Urinary bladder (tissue), 4 donors: ENCODE measurements at places on chromosomes 6 and 20. TPM values are rescaled to one million over a fixed set of nuclear protein-coding genes. Genes with fewer than 3 reads are reported as not detected.

GRCh38 chr20:46010491-46011391, 2.0 kb downstream of the MMP9 start:
- DNase-seq: no peak

DNA sequence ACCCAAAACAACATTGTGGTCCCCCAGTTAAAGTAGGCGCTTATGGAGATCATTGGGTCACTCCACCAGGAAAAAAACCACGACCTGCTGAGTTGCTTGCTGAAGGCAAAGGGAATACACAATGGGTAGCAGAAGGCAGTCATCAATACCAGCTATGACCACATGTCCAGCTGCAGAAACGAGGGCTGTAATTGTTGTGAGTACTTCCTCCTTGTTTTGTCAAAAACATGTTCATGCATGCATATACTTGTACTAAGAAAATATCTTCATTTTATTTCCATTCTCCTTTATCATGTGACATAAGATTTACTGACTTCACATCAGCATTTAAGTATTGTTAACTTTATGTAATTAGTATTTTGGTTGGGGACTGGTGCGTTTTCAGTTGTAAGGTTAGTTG, 16.9 kb downstream of the SERINC1 start:
- no peak for DNase-seq

- DNase-seq: no peak
Observed at GRCh38 chr20:17708675-17709360, 9.1 kb downstream of the BANF2 start.

- DNase-seq: no peak
Observed at GRCh38 chr20:45052698-45053429, 48.1 kb downstream of the KCNS1 start.

DNA sequence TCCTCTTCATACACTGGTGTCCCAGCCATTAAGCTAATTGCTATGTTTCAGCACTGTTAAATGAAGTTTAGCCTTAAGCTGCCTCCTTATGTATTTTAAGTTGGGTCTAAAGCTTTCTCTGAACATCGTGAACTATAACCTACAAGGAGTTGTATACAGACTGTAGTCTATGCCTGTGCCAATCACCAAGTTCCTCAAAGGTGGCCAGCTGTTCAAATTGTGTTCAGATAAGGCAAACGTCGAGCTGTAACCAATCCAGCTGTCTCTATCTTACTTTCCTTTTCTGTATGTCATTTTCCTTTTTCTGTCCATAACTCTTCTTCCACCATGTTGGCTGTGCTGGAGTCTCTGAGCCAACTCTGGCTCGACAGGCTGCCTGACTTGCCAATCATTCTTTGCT, 199.6 kb downstream of the OGFRL1 start:
- DNase-seq: no peak

- no peak for DNase-seq
Observed at GRCh38 chr6:34338811-34339210, 53.7 kb downstream of the NUDT3 start.

GRCh38 chr6:106116125-106116832, 30.1 kb downstream of the PRDM1 start:
- DNase-seq: no peak

DNA sequence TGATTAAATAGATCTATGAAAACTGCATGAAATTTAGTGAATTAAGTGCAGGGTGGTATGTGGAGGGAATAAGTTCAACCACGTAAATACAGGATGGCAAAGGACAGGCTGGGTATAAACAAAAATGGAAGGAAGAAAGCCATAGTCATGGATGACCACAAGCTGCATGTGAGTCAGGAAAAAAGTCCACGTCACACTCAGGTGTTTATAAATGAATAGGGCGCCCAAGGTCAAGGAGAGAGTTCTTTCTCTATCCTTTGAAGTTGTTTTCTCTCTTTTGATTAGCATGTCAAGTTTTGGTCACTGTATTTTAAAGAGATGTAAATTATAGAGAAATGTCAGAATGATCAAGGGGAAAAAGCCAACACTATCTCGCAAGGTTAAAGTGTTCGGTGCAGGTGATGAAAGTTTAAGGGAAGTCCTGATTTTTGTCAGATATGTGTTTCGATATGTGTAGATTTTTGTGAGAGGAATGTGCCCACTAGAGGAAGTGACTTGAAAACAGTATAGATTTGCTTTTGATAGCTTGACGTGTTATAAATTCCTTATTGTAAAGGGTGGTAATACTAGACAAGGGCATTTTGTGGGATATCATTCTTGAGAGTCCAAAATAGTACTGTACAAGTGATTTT, 58.7 kb downstream of the MAP3K4 start:
- no peak for DNase-seq

DNA sequence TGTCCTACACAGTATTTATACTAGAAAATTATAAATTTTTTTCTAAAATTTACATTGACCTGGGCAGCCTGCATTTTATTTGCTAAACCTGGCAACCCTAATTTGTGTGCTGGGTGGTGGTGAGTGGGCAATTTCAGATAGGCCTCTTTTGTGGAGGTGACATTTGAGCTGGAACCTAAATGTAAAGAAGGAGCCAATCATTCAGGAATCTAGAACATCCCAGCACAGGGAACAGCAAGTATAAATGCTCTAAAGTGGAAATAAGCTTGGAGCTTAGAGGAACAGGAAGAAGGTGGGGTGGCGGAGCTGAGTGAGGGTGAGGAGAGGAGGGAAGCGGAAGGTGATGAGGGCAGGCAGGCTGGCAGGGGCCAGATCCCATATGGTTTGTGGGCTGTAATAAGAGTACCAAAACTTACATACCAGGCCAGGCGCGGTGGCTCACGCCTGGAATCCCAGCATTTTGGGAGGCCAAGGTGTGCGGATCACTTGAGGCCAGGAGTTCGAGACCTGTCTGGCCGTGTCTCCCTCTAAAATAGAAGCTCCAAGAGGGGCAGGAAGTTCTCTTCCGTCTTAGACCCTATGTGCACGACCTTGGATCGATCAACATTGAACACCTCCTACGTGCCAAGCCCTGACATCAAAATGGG, 549 bp upstream of the CSE1L start:
- DNase-seq: no peak

- DNase-seq: no peak
Observed at GRCh38 chr6:34094474-34095135, 51.3 kb downstream of the GRM4 start.

DNA sequence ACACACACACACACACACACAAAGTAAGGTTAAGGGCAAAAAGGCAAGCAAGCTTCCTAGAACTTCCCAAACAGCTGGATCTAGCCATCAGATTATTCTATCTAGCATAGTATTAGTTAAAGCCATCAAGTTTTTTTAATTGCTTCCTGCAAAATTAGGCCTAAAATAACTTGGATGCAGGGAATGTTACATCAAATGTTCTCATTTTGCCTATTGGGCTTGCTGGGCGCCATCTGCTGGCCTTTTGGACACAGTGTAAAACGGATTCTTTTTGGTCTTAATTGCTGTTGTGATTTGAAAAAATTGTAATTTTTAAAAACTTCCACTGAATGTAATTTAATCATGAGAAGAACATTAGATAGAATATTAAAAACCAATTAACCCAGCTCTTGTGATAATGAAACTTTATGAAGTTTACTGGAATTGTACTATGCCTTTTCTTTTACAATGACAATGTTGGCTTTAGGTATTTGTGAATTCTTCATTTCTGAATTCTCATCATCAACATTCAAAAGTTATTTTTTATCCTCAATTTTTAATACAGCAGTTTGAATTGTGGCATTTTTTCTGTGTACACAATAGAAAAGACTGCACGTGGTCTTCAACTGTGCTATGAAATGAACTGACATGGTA, 6.8 kb downstream of the MKKS start:
- peak; percentile 45 for DNase-seq

DNA sequence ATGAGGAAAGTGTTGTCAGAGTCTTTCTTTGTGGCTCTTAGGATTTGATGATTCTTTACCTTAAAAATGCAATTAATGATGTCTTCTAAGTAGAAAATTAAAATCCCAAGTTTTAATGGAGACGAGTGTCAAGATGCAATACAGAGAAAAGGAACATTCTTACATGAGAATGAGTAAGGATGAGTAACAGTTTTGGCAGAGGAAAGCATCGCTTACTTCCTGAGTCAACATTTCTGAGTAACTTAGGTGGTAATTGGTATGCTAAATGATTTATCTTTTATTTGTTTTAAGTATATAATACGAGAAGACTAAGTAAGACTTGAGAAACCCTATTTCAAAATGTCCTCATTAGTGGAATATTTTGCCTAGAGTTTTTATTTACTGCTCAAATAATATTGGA, 101.3 kb downstream of the RTN4IP1 start:
- no peak for DNase-seq

GRCh38 chr6:127383988-127384387, 40.6 kb upstream of the ECHDC1 start:
- no peak for DNase-seq

The PGC gene
- polyA plus RNA-seq: not detected

The VIP gene
- 13.3 TPM for polyA plus RNA-seq

The BMP7 gene
- polyA plus RNA-seq: 8.5 TPM

The RIPPLY2 gene
- 2.5 TPM for polyA plus RNA-seq

The CDC25B gene
- polyA plus RNA-seq: 42.2 TPM

The COL21A1 gene
- 16.8 TPM for polyA plus RNA-seq

The TRIM31 gene
- 9.6 TPM for polyA plus RNA-seq

The MMUT gene
- 21.5 TPM for polyA plus RNA-seq
